ENCODE measurements at places on chromosomes 1 and 21. TPM values are rescaled to one million over a fixed set of nuclear protein-coding genes. Genes with fewer than 3 reads are reported as not detected.

GRCh38 chr1:19448491-19449439, 36.6 kb downstream of the CAPZB start:
- peaks cover 55% of the 10 kb centered on the region for H3K4me1 ChIP-seq
- peak overlapping the region; percentile 25 for H3K27ac ChIP-seq
- no peak for DNase-seq
- no peaks in the 10 kb centered on the region for H3K27me3 ChIP-seq

DNA sequence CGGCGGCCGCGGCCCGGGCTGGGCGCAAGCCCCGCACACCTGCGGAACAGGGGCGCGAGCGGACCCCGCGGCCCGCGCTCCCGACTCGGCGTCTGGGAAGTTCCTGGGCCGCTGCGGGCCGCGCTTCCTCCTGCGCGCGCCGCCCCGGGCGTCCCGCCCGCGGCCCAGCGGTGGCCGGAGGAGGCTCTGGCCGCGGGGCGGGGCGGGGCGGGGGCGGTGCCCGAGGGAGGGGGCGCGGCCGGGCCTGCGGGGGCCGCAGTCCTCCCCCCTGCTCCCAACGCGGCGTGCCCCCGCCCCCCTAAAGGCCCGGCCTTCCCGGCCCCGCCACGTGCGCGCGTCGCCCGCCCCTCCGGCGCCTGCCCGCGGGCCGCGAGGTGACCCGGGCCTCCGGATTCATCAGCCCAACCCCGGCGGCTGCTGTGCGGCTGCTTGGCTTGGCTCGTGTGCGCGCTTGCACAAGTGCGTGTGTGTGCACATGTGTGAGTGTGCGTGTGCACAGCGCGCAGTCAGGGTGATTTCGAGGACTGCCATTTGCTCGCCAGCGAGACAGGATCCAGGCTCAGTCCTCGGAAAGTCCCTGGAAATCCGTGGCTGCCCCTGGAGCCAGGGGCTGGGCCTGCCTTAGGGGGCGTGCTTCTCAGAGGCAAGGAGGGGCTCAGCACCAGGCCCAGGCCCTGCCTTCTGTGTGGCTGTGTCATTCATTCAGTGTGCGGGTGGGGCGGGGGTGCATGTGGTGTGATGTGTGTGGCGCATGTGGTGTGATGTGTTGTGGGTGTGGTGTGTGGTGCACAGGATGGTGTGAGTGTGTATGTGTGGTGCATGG, at the start of gene C2CD2:
Gene C2CD2 (minus strand): TSS at position 188 of the 823 bp plus-strand sequence. CDS start 370 bp downstream, outside the sequence.
- H3K4me1 ChIP-seq, result peaks cover 6% of the 10 kb centered on the region
- DNase-seq, result no peak
- no peaks in the 10 kb centered on the region for H3K27me3 ChIP-seq
- peak within 1 kb of the TSS; percentile 26 for H3K4me3 ChIP-seq
- no peaks in the 10 kb centered on the region for H3K36me3 ChIP-seq

GRCh38 chr1:95017775-95018174, 55.0 kb downstream of the ALG14 start:
- H3K27me3 ChIP-seq, result no peaks in the 10 kb centered on the region
- H3K36me3 ChIP-seq, result no peaks in the 10 kb centered on the region
- H3K4me1 ChIP-seq, result no peaks in the 10 kb centered on the region
- no peak overlapping the region for H3K27ac ChIP-seq

GRCh38 chr1:230105754-230106625, 39.0 kb downstream of the GALNT2 start:
- DNase-seq, result no peak
- no peaks in the 10 kb centered on the region for H3K27me3 ChIP-seq
- H3K27ac ChIP-seq, result no peak overlapping the region

FRRS1 gene
- 1.4 TPM for total RNA-seq

All from naive thymus-derived CD4-positive, alpha-beta T cell (primary cell).